ENCODE measurements at places on chromosomes 2 and 18. TPM values are rescaled to one million over a fixed set of nuclear protein-coding genes. Genes with fewer than 3 reads are reported as not detected.
A peak's percentile ranks its signal among the peaks of the same experiment; 100 is the strongest.

GRCh38 chr18:76592981-76593381 is 97.9 kb upstream of the ZNF516 start:
- DNase-seq = peak; percentile 28

C2orf66 gene
- total RNA-seq = not detected

KDM3A gene
- total RNA-seq = 38.3 TPM

RAD51AP2 gene
- total RNA-seq = 0.25 TPM

DYSF gene
- 10.1 TPM for total RNA-seq

All from vagina (tissue), 2 donors.